ENCODE measurements at places on chromosomes 11 and 22.

DNA sequence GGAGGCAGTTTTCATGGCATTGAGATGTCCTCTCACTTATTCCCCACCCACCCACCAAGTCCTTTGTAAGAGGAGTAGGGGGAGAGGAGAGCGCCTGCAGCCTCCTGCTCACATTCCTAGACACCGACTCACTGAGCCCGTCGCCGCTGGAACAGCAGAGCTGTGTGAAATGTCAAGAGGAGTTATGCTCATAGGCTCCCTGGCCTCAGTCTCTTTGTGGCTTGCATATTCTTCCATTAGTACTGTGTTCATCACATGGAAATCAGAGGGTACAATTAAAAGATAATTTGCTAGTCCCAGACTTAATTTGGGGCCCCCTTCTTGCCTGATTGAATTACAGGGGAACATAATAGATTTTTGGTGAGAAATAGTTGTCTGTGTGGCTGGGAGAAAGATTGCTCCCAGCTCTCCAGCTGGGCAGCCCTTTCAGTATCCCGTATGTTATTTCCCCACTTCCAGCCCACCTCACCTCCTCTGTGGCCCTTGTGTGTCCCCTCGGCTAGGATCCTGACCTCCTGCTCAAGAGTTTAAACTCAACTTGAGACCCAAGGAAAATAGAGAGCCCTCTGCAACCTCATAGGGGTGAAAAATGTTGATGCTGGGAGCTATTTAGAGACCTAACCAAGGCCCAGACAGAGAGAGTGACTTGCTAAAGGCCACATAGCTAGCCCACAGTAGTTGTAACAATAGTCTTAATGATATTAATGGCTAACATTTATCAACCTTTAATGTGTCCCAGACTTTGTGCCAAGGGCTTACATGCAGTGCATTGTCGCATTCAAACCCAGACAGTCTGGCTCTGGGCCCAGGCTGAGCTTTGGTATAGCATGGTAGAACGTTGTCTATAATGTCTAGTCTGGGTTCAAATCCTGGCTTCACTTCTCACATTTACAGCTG, 32.2 kb downstream of the LIMK2 start:
- ATAC-seq: no peak

GRCh38 chr11:119155733-119156492, 7.1 kb downstream of the ABCG4 start:
- no peak for ATAC-seq

DNA sequence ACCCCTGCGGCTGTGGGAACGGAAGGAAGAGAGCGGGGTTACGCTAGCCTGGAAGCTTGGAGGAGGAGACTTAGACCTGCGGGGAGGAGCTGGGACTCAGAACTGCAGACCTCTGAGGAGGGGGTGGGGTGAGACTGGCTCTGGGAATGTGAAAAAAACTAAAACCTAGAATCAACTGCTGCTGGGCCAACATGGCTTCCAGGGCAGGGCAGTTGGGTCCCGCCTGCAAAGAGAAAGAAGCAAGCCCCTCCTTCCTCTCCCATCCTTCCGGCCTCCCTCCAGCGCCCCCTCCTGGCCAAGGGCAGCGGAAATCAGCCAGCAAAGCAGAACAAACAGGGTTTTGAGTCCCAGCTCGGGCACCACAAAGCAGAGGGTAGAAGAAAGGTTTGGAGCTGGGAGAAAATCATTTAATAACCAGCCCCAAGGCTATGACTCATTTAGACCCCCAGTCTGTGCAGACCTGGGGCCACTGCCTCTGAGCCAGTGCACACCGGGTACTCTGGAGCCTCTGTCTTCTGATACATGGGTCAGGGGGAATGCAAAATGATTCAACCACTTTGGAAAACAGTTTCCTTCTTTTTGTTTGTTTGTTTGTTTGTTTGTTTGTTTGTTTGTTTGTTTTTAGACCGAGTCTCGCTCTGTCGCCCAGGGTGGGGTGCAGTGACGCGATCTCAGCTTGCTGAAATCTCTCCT, 7.3 kb upstream of the NCF4 start:
- peak; percentile 68 for ATAC-seq

DNA sequence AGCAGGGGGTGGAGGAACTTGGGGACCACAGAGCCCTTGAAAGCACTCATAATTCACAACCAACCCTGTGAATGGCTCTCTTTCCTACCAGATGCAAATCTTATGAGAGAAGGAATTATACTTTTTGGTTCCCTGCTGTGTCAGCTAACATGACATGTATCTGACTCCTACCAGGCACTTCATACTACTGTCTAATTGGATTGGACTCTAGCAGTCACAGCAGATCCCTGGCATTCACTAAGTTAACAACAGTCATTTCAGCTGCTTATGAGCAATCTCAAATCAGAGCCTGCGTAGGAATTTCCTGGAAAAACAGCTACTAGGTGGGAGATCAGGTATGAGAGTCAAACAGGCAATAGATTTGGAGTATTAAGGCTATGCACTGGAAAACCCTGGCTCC, 11.1 kb upstream of the ENDOD1 start:
- ATAC-seq: no peak

DNA sequence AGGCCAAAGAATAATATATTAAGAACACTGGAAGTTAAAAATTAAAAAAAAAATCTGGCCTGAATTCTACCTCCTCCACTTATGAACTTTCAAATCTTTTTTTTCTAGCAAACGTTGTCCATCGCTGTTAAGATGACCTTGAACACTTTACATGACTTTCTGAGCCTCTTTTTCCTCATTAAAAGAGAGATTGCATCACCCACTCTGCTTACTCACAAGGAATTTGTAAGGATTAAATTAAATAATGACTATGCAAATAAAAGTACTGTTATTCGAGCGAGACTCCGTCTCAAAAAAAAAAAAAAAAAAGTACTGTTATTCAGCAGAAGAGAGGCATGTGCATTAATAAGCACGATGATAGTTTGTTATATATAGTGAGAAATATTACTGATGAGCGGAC, 285.1 kb upstream of the CCDC90B start:
- ATAC-seq: no peak

- ATAC-seq: no peak
Observed at GRCh38 chr11:117005758-117006157, 92.5 kb downstream of the SIK3 start.

- no peak for ATAC-seq
Observed at GRCh38 chr11:45818961-45819605, 14.1 kb downstream of the SLC35C1 start.

DNA sequence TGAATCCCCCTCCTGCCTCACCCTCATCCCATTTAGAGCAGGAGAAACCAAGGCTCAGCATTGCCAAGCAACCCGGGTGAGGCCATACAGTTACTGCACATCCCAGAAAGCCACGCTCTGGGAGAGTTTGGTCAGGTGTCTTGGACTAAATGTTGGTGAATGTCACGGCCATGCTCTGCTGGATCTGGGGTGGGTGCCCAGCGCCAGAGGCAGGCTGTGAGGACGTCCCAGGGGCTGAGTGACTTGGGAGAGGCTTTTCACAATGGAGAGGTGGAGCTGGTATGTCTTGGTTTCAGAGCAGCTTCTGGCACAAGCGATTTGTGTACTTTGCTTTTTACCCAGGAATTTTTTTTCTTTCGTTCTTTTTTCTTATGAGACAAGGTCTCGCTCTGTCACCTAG, 6.6 kb downstream of the SERHL2 start:
- ATAC-seq: no peak

DNA sequence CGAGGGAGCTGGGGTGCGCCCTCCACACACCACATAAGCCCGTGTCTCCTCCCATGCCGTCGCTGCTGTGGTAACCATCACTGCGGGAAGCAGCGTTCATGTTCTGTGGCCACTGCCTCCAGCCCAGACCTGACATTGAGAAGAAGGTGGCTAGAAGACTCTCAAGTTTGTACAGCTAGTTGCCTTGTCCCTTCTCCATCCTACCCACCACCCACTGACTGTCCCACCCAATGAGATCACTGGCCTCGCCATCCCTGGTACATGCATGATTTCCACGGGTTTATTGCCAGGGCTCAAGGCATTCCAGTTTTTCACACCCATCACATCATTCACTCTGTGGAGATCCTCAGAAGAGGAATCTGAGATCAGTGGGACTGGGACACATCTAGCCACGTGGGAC, 33.0 kb downstream of the AHNAK start:
- no peak for ATAC-seq

GRCh38 chr11:44868455-44869421, 81.9 kb downstream of the TP53I11 start:
- ATAC-seq: no peak

DNA sequence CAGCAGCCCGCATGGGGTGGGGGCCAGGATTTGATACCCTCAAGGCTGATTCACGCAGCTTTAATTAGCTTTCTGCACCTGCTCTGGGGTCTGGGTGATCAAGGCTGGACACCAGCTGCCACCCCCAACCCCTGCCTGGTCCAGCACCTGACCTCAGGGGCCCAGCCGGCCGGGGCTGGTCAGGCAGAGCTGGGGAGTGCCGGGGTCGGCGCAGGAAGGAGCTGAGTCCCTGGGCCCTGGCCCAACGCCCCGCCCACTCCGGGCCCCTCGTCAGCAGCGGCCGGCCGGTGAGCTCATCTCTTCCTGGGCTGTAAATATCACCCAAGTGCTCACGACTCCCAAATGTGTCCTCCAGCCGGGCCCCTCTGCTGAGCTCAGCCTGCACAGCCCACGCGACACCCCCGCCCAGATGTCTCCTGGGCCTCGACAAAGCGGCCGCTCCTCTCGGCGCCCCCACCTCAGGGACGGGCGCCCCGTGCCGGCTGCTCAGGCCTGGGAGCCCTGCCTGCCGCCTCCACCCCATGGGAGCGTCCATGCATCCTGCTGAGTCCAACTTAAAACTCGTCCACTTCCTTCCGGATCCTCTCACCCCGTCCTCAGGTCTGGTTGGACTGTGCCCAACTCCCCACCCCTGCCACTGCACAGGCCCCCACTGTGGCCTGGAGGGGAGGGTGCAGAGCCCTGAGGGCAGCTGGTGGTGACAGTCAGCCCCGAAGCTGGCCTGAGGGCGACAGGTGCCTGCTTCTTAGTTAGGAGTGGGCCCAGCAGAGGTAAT, 29.0 kb downstream of the RTN4R start:
- ATAC-seq: no peak

DNA sequence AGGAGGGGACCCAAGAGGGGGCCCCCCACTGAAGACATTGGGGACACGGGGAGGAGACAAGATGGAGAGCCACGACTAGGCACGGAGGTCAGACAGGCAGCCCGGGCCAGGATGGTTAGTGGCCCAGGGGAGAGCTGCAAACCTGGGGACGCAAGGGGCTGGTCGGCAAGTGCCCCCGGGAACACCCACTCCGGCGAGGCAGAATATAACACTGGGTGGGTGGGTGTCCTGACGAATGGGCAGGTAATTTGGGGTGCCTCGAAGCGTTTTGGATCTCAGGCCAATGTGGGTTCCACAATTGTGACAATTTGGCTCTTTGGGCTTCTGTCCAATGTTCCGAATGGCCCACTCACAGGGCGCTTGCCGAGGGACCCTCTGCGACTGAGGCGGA, 9.9 kb downstream of the IGF2 start:
- no peak for ATAC-seq

DNA sequence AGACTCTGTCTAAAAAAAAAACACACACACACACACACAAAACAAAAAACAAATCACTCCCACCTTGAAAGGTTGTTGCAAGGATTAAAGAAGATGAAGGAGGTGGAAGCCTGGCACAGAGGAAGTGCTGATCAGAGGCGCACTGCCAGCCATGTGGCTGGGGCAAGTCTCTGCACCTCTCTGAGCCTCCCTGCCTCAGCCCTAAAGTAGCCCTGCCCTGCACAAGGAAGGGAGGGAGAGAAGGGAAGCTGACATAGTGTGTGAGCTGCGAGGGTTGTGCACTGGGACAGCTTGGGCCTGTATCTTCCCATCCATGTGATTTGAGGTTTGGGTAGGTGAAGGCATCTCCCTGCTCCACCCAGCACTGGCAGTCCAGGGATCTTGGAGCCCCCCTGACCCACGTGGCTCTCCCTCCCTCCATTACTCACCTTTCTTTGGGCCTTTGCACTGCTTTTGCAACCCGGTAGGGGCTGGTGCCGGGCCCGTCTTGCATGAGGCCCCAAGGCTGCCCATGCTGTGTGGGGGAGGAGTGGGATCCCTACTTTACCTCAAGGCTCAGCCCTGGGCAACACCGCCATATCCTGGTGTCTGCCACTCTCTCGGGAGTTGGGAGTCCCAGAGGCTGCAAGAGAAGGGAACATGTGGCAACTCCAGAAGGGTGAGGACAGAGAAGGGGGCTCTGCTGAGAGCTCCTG, 30.5 kb downstream of the IFT27 start:
- no peak for ATAC-seq

DNA sequence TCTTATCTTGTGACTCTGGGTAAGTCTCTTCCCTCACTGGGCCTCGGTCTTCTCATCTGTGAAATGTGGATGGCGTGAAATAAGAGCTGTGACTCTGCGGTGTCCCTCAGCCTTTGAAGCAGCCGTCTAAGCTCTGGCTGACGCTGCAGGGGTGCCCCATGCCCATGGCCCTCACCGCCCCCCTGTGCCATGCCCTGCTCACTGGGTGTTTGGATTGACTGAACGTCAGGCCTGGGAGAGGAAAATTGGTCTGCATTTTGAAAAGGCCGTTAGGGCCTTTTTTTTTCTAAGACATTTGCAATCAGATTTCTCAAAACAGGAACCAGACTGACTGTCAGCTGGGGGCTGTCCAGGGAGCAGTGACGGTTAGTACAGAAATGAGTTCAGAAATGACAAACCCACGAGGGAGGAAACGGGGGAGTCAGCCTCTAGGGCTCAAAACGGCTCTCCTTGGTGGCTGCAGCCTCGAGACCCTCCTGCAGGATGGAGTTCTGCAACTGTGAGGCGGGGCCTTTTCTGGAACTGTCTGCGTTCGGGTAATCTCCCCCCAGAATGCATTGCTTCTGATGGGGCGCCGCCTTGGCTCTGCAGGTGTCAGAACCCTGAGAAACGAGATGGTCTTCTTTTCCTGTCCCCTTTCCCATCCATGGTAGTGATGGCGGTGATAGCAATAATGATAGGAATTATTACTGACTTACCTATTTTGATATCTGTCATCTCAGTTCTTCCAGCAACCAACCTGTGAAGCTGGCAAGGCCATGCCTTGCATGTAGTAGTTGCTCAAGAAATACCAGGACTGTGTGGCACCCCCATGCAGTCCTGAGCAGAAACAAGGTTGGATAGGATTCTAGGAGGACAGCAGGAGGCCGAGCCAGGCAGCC, 2.0 kb downstream of the GRK2 start:
- peak; percentile 64 for ATAC-seq

DNA sequence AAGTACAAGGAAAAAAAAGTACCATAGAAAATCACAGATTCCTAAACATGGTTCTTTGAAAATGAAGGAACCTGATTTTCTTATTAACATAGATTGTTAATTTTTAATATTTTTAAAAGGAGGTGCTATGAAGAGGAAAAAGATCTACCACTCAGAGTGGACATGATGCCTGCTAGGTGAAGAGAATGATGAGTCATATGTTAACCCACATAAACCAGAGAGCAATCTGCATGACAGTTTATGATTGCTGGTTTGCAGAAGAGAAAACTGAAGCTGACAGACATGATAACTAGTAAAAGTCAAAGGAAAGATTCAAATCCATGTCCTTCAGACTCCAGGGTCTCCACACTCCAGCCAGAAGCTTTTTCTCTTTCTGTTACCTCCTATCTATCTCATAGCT, 1231.7 kb downstream of the LRRC4C start:
- no peak for ATAC-seq

Data from activated CD4-positive, CD25-positive, alpha-beta regulatory T cell treated with anti-CD3 and anti-CD28 coated beads, Interleukin-2, amount 50 U/mL, for 24 hours (primary cell).